ENCODE measurements at places on chromosomes 1 and 21.
A peak's percentile ranks its signal among the peaks of the same experiment; 100 is the strongest.

DNA sequence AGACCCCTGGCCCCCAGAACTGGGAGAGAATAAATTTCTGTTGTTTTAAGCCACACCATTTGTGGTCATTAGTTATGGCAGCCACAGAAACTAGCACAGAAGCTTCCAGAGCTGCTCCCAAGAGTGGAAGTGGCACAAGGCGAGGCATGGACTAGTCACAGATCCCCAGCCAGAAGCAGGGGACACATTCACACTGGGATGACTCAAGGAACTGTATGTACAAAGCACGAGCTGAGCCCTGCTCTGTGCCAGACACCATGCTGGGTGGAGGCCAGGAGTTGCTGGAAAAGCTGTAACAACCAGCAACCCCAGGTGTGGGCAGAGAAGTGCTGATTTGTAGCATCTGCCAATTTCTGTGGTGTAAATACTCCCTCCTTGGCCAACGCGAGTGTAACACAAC lies 55.6 kb downstream of the TCP10L start:
- no peak for DNase-seq

- DNase-seq: no peak
These were observed 13.3 kb upstream of the CPT2 start for GRCh38 chr1:53183095-53183990.

DNA sequence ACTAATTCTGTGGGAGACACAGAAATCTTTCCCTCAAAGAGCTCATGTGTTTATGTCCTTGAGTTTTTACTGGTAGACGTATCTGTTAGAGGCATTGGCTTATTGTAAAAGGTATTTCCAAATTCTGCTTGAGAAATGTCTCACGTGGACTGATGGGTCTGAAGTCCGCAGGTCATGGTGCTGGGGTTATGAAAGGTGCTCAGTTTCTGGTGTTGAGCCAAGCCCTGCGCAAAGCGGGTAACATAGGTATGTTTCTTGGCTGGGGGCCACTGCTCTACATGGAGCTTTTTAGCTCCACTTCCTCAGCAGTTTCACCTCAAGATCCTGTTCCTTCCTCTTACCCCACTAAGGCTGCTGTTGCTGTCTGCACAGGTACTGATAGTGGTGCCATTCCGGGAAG lies 10.8 kb downstream of the UTP25 start:
- DNase-seq: no peak

- no peak for DNase-seq
These were observed 6.4 kb downstream of the TRIM63 start for GRCh38 chr1:26060832-26061574.

DNA sequence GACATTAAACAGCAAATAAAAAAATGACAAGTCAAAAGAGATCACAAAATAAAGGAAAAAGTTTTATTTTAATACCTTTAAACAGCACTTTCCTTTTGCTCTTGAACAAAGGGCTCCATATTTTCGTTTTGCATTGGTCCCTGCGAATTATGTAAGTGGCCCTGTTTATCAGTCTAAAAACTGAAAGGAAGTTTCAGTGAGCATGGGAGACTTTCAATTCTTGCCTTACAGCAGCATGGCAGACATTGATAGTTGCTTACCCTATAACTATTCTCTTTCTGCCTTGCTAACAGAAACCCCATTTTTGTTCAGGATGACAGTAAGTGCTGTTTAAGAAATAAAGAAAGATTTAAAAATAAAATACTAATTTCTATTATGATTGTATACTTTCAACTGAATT lies 5.2 kb upstream of the SH3GLB1 start:
- no peak for DNase-seq

DNA sequence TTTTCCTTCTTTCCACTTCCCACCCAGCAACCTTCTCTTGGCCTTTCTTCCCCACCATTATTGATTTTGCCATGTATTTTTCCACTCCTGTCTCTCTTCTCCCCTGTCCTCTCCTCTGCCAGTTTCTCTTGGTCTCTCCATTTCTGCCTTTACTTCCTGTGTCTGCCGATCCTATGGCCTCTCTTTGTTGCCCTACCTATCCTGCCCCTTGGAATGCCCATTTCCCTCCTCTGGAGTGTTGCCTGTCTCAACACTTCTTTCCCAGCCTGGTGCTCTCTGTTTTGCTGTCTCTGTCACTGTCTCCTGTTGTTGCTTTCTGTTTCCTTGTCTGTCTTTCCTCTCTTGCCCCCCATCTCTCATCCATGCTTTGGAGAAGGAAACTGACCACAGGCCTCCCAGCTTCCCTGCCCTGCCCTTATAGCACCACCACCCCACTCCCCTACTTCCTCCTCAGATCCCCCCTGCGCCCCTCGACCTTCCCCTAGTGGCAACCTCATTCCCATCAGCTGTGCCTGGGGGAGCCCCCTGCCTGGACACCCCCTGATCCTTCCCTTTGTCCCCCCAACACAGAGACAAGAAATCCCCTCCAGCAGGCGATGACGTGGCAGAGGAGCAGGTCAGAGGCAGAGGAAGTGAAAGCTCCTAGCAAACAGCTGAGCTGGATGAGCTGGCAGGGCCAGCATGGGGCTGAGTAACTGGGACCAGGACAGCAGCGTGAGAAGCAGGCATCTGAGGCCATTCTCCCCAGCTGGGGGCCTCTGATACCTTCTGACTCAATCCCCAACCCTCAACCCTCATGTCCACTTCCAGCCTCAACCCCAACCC lies 6.6 kb upstream of the ETV3L start:
- DNase-seq: peak; percentile 43

- no peak for DNase-seq
These were observed 15.9 kb downstream of the SYT2 start for GRCh38 chr1:202694314-202694713.

DNA sequence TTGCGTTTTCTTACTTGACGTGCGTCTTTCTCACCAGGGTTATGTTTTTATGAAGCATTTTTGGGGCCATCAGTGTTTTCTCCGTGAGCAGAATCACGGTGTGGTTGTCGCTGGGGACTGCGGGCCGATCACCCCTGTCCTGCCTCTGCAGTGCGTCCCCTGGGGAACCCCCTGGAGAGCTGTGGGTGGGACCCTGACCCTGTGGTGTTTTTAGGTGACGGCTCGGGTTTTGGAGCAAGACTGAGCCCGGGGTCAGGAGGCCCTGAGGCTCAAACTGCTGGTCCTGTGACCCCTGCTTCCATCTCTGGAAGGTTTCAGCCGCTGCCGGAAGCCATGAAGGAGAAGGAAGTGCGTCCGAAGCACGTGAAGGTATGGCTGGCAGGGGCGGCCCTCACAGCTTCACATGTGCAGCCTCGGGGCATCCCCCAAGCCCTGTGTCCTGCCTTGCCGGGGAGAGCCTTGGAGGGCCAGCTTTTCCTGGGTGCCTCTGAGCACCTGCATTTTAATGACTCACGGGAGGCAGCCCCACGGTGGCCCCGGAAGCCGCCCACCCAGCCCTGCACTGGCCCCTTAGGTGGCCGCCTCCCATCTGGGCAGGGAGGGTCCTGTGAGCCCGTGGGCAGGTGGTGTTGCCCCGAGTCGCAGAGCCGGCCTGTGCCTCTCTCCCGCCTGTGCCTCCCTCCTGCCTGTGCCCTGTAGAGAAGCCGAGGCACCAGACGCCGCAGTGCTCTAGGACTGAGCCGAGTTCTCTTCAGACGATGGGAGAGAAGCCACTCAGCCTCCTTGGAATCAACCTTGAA lies 36.7 kb upstream of the DIP2A start:
- DNase-seq: no peak

- DNase-seq: peak; percentile 46
These were observed 686 bp downstream of the ARF1 start for GRCh38 chr1:228082918-228083870.

DNA sequence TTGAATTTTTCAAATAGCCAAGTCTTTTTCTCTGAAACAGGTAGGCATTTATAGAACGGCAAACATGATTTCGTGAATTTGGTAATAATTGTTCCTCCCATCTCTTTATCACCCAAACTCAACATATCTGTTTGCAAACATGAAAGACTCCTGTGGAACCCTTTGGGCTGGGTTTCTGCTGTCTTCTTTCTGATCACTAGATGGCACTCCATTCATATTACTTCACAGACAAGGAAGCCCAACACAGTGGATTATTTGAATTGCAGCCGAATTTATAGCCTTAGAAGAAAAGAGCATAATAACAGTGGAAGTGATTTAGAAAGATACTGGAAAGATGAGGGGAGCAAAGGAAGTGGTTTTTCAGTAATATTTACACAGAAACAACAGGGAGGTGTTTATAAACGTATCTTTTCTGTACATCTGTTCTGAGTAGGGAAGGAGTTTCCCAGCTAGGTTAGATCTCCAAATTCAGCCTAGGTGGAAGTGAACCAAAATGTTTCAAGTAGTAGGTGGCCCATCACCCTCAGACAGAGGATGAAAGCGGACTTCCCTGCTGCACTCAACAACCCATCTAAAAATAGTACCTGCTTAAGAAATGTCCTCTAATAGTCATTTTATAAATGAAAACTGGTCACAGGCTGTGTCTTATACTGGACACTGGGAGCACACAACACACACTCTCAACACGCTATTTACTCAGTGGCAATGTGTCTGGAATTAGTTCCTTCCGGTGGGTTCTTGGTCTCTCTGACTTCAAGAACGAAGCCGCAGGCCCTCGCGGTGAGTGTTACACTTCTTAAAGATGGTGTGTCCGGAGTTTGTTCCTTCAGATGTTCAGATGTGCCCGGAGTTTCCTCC lies 67.6 kb downstream of the MAP3K21 start:
- DNase-seq: no peak

- DNase-seq: no peak
These were observed 11.7 kb upstream of the HES5 start for GRCh38 chr1:2541619-2542245.

- DNase-seq: no peak
These were observed 17.3 kb downstream of the LAMC1 start for GRCh38 chr1:183040547-183040971.
